ENCODE measurements at places on chromosomes 5 and 9.

GRCh38 chr5:154483654-154484392 is 5.8 kb upstream of the HAND1 start:
- no peak for DNase-seq

DNA sequence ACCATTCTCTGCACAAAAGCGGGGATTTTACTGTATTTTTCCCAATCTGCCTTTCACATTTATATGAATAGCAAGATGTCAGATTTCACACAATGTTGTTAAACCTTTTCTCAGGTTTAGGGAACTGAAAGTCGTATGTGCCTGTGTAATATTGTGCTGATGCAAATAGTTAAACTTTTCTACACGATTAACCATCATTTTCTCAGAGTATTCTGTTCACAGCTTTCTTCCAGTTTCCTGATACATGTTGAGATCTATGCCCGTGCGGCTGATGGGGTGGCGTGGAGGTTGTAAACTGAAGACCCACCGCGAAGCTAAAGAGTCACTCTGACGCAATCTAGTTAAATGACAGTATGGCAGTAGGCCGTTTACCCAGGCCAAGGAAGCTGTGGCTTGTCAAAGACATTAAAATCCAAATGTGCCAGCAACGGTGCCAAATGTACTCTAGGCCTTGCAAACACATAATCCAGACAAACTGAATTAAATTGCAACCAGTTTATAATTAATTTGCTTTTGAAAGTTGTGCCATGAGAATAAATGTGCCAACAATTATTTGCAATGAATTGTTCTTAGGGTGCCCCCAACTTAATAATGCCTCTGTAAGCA is 145.7 kb downstream of the EBF1 start:
- DNase-seq = no peak

DNA sequence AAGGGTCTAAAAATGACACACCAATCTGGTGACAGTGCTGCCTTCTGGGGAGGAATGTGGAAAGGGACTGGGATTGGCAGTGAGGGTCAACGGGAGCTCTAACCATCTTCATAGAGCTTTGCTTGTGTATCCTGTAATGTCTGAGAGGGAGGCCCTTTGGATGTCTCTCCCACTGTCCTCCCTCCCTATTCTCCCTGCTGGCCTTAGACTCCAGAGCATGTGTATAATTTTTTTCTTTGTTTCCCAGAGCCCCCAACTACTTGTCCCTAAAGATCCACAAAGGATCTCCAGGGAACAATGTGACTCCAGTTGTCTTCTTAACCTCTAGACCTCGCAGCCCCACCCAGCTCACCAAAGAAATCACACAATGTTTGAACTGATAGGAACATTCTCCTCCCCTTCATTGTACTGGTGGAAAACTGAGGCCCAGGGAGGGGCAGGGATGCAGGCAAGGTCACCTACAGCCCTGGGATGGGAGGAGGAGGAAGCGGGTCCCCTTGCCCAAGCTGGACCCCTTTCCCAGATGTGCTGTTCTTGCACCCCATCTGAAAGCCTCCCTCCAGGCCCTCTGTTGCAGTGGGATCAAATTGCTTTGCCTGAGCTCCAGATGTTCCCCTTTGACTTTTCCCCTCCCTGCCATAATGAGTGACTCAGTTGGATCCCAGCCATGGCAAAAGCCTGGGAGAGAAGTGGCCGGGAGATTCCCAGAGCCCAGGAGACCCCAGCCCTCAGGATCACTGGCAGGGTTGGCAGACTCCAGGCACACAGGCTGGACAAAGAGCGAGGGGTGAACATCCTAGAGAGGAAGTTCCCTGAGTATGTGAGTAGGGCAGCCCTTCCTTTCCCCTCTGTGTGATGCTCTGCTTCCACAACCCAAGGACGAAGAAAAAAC is 21.8 kb downstream of the SPARC start:
- peak; percentile 62 for DNase-seq

DNA sequence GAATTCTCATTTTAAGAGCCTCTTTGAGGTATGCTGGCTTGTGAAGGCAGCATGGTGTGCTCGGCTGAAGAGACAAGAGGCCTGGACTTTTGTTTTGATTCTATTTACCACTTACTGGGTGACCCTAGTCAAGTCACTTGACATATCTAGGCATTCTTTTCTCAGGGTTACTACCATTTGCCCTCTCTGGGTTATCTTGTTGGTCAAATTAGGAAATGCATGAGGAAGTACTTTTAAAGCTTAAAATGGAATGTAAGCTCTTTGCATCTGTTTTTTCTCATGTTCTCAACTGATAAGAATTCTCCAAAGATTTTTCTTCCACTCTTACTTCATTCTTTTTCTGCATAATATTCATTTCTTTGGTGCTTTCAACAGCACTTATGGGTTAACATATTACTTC is 173.1 kb downstream of the PLK2 start:
- DNase-seq = no peak

- DNase-seq = peak; percentile 43
Measured at GRCh38 chr9:109401169-109401989, 80.5 kb upstream of the EPB41L4B start.

DNA sequence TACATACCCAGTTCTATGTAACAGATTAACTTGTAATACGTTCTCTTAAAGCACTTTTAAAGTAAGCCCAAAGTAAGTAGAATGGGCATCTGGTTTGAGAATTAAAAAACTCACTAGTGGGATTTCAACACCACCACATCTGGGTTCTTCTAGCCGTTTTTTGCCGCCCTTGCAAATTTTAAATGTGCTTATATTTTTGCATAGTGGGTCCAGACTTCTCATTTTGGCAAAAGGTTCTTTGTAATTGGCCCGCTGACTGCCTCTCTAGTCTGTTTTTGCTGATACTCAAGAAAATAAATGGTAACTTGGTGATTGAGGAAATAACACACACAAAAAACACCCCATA is 582 bp upstream of the FBXO4 start:
- DNase-seq = no peak

GRCh38 chr5:140293091-140293848 is 9.6 kb downstream of the PFDN1 start:
- DNase-seq = no peak

- no peak for DNase-seq
Measured at GRCh38 chr5:66361070-66361469, 217.0 kb downstream of the SREK1 start.

DNA sequence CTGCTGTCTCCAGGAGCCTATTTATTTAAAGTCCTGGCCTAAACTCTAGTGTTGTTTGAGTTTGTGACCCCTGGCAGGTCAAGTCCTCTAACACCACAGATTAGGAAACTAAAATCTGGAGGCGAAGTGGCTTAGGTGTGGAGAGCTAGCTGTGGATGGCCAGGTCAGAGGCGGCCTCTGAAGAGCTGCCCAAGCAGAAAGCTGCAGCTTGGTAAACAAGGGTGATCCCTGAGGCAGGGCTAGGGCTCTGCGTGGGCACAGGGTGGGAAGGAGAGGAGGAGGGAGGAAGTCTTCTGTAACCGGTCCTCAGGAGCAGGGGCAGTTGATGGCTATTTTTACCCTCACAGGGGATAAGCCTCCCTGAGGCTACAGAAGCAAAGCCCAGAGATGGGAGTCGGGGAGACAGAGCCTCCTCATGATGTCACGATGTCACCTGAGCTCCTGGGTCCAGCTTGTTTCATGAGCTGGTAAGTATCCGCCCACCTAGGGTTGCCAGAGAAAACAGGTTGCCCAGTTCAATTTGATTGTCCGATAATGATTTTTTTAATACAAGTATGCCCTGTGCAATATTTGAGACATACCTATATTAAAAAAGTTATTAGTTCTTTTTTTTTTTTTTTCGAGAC is 25.9 kb upstream of the BOD1 start:
- DNase-seq = no peak

GRCh38 chr5:76556511-76557221 is 66.5 kb downstream of the F2RL2 start:
- DNase-seq = no peak

GRCh38 chr9:84206801-84207370 is 133.7 kb downstream of the SLC28A3 start:
- no peak for DNase-seq

- DNase-seq = no peak
Measured at GRCh38 chr5:109102096-109102690, 307.6 kb downstream of the PJA2 start.

DNA sequence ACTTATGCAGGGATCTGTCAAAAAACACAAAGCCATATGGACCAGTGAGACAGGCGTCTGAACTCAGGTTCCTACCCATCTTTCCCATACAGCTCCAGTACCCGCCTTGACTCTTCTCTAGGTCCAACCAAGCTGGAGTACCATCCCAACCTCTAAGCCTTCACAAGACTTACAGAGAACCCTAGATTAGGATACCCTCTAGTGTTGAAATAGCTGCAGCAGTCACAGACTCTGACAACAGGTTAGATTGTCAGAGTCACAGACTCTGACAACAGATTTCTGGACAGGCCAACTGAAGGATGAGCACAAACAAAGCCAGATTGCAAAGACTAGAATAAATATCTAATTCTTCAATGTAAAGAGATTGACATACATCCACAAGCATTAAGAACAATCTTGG is 266.1 kb downstream of the GRIA1 start:
- DNase-seq = no peak

- DNase-seq = no peak
Measured at GRCh38 chr9:122377241-122378164, 6.7 kb downstream of the PTGS1 start.

DNA sequence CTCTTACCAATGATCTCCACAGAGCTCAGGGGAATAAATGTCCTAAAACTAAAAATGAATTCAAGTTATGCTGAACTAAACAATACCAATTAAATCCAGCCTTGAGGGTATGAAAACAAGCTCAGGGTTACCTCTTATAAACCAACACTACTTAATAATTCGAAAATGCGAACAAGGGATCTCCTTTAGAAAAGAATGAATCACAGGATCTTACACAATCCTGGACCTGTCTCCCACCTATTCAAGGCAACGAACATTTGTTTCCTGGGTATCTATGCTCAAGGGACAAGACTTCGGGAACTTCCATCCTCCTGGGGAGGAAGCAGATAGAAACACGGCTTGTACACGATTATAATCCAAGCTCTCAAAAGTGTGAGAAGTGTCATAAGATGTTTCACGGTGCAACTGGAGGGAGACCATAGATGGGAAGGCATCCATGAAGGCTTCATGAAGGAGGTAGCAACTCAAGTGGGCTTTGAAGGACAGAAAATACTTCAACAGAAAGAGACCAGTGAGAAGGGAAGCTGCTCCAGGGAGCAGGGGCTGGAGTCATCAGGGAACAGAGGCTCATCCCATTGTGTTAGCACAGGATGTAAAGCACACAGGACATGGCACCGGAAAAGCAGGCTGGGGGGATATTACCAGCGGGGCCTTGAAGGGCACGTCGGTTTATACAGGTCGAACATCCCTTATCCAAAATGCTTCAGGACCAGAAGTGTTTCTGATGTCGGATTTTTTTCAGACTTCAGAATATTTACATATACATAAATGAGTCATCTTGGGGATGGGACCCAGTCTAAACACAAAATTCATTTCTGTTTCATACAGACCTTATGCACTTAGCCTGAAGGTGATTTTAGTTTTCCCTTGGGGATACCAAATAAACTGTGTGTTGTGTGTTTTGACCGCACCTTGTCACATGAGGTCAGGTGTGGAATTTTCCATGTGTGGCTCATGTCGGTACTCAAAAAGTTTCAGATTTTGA is 87.4 kb downstream of the TLE1 start:
- DNase-seq = no peak

DNA sequence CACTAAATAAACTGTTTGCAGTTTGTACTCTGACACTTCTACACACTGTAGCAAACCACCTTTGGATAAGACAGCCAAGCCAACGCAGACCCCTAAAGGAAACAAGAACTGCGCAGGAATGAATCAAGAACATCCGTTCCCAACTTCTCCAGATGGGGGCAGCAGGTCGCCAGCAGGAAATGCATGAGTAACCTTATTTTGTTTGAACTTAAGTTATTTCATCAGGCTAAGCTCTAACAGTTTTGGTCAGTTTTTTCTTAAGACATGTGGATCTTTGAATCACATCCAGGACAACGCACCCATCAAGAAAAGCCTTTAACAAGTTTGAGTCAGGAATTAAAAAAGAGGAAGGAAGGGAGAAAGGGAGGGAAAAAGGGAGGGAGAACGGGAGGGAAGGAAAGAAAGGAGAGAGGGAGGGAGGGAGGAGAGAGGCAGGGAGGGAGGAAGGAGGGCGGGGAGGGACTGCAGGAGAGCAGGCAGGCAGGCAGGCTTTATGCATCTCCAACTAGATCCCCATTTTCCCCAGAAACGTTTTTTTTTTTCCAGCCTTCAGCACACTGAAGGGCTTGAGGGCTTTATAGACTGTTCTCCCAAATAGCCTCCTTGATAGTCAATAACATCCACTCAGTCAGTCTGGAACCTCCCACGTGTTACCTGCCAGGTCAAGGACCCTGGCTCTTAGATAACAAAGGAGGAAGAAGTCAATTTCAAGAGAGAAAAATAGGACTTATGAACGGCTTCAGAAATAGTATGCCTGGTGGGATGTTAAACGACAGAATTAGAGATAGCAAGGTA is 22.2 kb downstream of the BHMT start:
- peak; percentile 74 for DNase-seq

- DNase-seq = no peak
Measured at GRCh38 chr5:151585970-151586369, 5.2 kb downstream of the FAT2 start.

DNA sequence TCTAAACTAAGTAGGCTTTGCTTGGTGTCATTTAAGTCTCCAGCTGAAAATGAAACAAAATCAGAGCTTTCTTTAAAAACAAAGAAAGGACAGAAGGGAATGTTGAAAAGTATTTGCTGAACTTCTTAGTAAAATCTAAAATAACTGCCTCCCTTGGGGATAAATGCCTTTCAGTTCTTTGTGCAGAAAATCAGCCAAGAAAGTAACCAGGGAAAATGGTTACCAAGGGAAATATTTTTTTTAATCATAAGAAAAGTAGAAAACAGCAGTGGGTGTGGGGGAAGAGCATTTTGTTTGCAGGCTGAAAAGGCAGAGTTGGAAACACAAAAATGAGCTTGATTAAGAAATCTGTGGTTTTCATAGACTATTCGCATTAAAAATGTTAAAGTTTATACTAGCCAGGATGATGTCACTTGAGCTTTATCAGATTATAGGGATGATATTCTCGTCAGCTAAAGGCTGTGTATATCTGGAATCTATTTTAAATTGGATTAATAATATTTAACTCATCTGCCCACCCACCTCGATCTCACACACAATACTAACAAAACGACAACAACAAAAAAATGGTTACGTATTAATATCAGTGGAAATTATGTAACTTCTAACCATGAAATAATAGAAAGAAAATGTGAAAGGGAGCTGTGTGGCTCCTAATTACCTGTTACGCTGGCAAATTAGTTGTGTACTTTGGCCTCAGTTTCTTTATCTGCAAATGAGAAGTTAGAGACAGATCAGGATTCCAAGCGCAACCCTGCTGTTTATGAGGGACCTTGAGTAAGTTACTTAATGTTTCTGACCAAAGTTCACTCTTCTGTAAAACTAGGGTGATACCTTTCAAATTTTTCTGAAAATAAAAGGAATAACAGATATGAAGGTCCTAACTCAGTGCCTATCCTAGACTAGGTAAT is at the start of gene ECM2:
ECM2 (minus strand) TSS at position 51 of the 911 bp plus-strand sequence. CDS start 13,124 bp downstream, outside the sequence.
- DNase-seq = no peak

GRCh38 chr5:111079846-111080245 is 8.3 kb downstream of the TSLP start:
- no peak for DNase-seq

DNA sequence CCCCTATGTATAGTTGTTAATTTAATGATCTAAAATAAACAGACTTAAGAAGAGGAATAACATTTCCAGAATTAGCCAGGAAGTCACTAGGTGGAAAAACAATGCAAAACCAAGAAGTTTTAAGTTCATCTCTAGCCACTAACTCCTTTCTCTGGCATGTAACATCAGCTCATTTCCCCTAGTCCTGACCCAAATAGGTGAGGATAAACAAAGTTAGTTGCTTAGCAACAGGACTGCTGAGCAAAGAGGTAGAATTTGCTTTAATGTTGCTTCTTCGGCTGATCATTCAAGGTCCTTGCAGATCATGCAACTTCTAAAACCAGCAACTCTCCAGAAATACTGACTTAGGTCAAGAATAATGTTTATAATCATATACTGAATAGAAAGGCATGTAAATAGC is 675.8 kb downstream of the CETN3 start:
- DNase-seq = no peak

Measured in ovary (tissue), 10 donors.